Retina (tissue), 1 donor: ENCODE measurements at places on chromosomes 16 and 17.

- no peak for DNase-seq
Measured at GRCh38 chr17:40551091-40551878, 14.0 kb downstream of the CCR7 start.

GRCh38 chr16:2835638-2836493 is 5.8 kb downstream of the ZG16B start:
- DNase-seq = no peak

DNA sequence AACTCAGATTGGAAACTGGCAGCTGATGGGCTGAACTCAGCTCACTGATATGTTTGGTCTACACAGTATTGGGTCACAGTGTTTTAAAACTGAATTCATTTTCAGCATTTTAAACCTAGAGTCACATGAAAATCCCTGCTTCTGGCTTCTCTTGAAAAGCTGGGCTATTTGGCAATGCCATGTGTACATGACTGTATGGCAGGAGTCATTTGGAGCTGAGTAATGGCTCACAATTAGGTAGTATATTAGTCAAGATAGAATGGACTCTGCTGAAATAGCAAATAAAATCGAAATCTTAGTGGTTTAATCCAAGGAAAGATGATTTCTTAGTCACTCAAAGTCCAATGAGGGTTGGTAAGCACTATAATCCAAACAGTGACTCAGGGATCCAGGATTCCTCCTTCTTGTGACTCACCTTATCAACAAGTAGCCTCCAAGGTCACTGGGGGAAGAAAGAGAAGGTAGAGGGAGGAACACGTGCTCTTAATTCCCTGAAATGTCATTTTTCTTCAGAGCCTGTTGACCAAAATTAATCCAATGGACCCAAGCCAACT is 13.9 kb upstream of the PMP22 start:
- DNase-seq = no peak

DNA sequence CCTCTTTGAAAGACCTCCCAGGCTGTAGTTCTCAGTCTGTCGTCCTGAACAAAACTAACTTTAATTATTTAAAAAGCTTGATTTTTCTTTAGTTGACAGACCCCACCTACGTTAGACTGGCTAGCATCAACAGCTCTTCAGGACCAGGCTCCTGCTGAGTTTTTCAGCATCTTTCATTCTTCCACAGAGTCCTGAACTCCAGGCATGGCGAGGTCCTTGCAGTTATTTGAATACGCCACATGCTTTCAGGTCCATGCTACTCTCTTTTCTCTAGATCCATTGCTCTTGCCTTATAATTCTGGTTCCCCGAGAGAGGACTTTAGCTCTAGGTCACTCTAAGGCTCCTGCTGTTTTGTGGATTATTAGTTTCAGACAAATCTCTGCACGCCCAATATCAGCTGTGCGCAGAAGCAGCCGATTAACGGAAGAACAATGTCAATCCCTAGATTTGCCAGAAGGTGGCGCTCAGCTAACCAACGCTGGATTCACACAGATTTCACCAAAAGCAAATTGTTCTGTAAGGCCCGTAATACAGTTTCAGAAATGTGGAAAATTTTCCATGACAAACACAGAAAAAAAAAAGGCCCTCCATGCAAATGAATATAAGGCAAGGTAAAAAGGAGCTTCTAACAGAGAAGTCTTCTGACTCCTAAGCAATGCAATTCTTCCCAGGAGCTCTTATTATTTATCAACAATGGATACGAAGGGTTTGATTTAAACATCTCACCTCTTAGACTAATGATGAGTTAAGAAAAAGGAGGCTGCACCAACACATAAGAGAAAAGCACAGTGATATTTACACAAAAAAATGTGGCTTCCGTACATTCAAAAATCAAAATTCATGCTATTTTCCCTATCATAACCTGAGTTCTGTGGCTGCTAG is 33.5 kb upstream of the BCO1 start:
- DNase-seq = peak; percentile 68

- no peak for DNase-seq
Measured at GRCh38 chr17:62629556-62630364, 2.3 kb downstream of the MRC2 start.

- DNase-seq = no peak
Measured at GRCh38 chr17:67198131-67198530, 46.9 kb downstream of the HELZ start.

DNA sequence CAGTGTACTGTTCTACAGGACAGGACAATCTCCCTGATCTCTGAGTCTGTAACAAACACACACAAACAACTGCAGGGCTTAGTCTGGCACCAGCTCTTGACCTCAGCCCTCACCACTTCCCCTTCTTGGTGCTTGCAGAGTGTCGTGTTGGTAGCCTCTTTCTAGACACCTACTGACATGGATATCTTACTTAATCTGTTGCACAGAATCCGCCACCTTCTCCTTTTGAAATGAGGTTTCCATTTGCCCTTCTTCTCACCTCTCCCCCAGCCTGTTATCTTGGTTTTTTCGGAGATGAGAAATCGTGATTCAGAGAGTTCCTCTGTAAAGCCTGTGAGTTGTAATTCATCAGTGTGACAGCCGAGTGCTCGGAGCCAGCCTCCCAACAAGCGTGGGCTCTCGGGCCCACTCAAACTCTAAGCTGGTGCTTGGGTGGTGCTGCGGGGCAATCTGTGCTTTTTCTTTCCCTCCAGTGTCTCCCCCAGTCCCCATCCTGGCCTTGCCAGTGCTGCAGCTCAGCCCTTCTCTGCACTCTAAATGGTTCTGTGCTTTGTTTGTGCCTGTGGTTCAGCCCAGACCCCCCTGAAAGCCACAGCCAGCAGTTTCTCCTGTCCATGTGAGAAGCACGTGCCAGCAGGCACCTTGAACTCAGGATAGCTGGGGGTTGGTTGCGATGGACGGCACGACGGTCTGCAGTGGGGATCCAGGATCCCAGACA is 28.1 kb downstream of the KIAA0513 start:
- DNase-seq = no peak

DNA sequence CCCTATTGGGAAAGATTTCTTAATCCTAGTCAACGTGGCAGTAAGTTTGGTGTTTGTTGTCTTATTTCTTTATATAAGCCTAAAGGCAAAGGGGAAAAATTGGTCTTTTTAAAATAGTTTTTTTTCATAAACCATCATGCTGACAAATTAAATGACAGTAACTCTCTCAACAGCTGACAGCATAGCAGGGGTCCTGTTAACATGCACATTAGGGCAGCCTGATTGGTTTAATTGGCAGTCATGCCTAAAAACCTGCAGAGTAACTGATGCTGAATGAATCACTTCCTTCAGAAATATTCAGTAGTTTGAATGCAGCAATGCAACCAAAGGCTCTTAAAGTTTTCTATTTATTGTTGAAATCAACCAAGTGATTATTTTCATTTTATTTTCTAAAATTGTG is 85.4 kb downstream of the ITFG1 start:
- DNase-seq = no peak

- DNase-seq = no peak
Measured at GRCh38 chr17:574061-574460, 140.6 kb downstream of the VPS53 start.

DNA sequence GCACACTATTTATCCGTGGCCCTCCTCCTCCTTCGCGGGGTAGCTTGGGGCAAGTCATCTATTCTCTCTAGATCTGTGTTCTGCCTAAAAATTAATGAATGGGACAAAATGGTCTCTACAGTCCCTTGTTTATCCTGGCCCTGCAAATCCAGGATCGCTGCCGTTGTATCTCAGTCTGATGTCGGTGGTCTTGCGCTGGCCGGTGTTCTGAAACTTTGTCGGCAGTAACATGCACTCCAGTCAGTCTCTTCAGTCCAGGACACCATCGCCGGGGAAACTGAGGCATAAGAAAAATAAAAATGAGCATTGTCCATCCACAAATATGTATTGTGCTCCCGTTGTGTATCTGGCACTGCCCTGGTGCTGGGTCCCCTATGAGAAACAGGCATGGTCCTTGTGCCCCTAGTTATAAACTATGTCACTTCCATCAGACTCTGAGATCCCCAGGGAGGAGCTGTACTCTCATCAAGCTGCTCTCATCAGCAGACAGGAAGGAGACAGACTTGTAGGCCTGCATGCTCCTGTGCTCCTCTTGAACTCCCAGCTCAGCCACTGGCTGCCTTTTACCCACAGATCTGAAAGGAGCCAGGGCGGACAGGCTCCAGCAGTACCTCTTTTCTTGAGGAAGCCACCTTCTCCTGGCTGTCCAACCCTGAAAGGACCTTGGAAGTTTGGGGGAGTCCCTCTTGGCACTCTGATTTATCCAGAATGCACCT is 13.7 kb upstream of the CA4 start:
- no peak for DNase-seq

GRCh38 chr17:32286518-32286900 is 20.9 kb downstream of the RHBDL3 start:
- DNase-seq = no peak

GRCh38 chr16:61595605-61596004 is 440.6 kb downstream of the CDH8 start:
- DNase-seq = no peak

- no peak for DNase-seq
Measured at GRCh38 chr16:87486713-87487247, 6.0 kb downstream of the ZCCHC14 start.

GRCh38 chr16:69927056-69927757 is 23.9 kb upstream of the CLEC18A start:
- DNase-seq = peak; percentile 53

GRCh38 chr17:15287538-15288267 is 22.6 kb upstream of the PMP22 start:
- DNase-seq = no peak

- DNase-seq = no peak
Measured at GRCh38 chr17:29032013-29032856, 10.7 kb upstream of the PIPOX start.

GRCh38 chr16:77480681-77481315 is 46.0 kb upstream of the ADAMTS18 start:
- DNase-seq = no peak

DNA sequence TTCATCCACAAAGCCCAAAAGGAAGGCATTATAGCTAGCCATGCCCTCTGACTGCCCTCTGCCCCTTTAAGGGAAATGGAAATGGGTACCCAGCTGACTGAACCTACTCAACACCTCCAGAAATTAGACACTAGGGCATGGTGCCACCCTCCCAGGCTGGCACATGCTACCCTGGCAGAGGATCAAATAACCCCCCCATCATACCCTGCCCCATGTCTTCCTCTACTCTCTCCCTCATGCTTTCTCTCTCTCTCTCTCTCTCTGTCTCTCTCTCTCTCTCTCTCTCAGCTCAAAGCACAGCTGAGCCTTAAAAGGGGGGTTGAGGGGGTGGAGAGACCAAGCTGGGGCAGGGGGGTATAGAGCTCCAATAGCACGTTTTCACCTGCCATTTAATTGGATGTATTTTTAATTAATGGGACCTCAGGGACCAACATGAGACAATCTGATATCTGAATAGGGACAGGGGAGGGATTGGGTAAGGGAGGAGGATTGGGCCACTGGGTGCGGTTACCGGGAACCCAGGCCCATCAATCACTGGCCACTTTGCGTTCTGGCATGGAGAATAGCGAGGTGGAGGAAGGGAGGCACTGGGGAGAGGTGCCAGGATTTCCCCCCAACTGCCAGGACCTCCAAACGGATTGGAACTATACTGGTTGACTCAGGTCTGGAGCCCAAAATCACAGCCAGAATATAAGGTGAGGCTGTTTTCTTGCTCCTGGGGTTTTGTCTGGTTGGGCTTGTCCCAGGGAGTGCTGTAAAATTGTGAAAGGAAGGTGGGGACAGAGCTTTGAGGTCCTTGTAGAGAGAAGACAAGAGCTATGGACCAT is 57.8 kb downstream of the NEUROD2 start:
- DNase-seq = no peak

DNA sequence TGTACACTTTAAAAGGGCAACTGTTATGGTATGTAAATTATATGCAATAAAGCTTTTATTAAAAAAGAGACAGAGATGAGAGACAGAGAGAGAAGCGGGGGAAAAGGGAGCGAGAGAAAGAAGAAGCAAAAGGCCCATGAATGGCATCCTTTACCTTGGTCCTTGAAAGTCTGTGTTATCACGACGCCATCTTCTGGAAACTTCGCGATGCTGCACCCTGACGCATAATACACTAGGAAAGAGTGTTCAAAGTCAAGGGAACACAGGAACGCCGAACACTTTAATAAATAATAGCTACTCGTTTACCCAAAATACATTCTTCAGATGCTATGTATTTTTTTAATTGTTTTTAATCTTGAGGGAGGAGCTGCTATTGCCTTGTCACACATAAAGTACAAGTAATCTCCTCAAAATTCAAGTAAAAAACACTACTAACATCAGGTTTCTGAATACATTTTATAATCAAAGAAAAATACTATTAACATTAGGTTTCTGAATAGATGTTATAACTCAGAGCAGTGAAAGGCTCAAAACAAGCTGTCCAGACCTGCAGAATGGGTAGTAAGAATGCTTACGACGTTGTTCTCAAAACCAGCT is 23.0 kb upstream of the SLC38A8 start:
- DNase-seq = peak; percentile 66
